ENCODE measurements at places on chromosomes 2 and 18.

DNA sequence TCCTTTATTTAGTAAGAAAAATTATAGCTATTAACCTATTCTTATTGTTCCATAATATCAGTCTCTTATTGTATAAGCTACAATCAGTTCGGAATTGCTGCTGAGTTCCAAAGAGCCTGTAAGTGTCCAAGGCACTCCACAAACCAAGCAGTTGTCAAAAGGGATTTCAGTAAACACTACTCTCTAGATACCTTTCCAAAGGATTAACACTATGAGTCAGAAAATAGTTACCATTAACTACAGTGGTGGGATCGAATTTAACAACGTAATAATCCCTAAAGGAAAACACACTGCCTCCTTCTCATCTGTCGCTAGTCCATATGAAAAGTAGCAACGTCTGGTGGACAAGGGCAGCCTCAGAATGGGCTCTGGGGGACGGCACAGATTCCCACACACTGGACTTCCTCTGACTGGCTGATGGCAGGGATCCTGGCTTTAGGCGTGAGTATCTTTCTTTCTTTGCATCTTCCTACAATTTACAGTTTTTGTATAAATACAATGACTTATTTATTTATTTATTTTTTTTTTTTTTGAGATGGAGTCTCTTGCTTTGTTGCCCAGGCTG, 8.8 kb downstream of the TGFBRAP1 start:
- no peak for DNase-seq

DNA sequence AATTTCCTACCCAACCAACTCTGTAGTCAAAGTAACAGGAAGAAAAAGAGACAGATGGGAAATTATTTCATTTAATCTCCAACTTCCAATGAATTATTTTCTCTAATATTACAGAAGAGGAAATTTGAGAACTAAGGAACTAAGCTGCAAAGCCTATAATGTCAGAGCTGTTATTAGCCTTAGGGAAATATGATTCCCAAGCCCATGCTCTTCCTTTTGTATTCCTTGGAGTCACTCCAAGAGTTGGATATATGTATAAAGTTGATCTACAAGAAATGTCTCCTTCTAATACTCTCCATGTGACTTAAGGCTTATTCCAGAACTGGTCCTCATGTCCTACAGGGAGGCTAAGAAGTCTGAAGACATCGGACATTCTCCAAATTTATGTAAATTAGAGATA, 31.6 kb upstream of the VWC2L start:
- DNase-seq: no peak

GRCh38 chr2:29374823-29375222, 259.6 kb downstream of the CLIP4 start:
- no peak for DNase-seq

DNA sequence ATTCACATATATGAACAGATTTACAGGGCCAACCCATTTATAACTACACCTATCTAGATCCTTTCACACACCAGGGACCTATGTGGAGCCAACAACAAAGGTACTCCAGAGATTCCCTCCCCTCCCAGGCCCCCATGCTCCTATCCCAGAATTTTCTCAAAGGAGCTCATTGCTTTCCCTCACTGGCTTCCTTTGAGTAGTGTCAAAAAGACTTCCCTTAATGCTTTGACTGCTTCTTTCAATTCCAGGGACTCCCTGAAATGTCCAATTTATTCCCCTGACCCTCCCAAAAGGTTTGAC, 46.6 kb downstream of the IKZF2 start:
- DNase-seq: no peak

GRCh38 chr18:26746826-26747475, 118.6 kb downstream of the AQP4 start:
- DNase-seq: no peak

DNA sequence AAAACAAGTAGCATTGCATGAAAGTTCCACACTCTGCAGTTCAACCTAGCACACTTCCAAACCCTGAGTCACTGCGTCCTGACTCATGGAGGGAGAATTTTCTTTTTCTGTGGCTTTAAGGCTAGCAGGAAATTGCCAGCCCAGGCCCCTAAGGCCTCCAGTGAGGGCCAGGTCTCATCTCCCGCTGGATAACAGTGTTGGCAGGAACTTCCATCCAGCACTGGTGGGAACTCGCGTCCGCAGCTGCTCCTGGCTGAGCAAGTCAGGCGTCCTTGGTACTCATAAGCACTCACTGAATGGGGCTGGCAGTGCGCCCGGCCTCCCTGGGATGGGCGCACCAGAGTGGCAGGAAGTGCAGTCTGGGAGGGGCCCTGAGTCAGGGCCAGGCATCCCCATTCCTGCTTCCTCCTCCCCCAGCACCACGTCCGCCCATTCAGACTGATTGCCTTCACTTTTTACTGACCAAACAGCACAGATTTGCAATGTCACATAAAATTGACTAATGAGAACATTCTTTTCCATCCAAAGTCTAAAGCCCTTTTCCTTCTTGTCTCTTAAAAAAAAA, 14.3 kb downstream of the MALL start:
- DNase-seq: peak; percentile 100

DNA sequence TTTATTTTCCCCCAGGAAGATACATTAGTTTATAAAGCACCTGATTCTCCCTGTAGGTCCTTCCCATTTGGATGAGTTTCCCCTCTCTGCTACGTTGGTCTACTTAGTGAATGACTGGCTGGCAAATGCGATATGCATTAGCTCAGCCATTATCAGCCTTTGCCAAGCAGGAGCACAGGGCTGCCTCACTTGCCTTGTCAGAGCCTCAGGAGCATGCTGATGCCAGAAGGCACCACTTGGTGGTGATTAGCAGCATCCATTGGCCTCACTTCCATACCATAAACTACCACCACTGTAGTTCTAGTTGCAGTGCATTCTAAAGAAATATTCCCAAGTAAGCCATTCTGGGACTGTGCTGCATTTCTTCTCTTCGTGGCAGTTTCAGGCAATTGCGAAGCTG, 442.8 kb upstream of the CHST9 start:
- DNase-seq: no peak

DNA sequence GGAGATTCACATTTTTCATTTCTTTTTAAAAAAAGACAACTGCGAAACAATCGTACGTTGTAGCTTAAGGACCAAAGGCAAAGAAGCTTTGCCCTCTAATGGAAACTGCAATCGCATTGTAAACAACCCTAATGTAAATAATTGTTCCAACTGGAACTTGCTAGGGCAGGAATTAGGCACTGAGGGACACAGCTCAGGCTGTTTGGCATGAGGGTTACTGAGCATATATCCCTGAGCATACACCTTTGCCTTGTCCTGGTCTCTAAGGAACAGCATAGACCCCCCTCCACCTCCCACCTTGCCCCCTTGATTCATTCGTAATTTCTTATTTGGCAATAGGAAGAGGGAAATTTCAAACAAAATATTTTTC, 396.4 kb downstream of the LNPK start:
- no peak for DNase-seq

DNA sequence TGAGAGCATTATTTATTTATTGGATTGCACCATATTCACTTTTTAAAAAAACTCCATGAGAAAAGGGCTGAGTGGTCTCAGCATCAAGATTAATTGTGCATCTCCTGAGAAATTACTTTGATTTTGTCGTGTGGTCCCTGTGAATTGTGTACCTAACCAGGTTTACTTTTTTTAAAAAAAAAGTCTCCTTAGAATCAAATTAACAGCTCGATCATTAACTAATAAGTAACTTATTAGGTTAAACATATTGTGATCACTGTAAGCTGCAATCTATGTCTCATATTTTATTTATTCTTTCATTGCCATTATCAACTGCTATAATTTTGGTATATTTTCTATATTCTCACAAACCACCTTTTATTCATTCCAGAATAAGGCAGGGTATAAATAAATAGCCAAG, 318.2 kb downstream of the ADCYAP1 start:
- DNase-seq: no peak

DNA sequence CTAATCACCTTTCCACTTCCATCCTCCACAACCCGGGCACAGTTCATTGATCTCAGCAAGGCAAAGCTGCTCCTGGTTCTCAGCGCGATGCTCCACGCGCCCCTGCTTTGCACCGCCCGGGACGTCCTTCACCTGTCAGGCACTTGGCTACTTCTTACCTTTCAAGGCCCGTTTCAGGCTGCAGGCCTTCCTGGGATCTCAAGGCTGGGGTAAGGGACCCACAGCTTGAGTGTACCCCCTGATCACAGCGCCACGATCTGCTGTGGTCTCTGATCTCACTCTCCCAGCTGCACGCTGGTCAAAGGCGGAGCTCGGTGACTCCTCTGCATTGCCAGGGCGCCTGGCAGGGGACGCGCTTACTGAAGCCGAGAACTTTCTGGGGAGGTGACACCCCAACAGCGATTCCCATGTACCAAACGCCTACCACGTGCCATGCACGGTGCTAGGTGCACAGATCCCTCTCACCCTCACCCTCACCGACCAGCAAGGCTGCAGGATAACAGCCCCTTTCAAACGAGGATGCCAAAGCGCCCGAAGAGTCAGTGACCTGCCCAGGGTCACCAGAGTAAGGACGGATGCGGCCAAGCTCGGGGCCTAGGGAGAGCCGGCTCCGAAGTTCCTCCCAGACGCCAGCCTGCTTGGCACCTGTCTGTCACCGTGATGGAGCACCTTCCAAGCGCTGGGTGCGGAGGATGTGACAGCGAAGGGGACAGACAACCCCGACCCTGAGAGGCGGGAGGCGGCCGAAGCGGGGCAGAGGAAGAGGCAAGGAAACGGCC, 818 bp downstream of the ITGB1BP1 start:
- no peak for DNase-seq

DNA sequence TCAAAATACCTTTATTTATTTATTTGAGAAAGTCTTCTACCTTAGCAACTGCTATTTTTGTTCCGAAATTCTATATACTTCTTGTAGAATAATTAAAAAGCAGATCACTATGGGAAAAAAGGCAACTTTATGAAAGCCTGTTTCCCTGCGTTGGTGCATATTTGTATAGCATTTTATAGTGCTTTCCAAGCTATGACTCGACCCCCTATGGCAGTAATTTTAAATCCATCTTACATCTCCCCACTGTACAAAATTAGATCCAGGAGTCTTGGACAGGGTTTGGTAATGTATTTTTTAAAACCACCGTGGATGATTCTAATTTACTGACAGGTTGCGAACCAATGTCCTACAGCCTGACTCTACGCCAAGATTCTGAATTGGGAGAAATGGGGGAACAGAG, 10.1 kb downstream of the TANK start:
- no peak for DNase-seq

DNA sequence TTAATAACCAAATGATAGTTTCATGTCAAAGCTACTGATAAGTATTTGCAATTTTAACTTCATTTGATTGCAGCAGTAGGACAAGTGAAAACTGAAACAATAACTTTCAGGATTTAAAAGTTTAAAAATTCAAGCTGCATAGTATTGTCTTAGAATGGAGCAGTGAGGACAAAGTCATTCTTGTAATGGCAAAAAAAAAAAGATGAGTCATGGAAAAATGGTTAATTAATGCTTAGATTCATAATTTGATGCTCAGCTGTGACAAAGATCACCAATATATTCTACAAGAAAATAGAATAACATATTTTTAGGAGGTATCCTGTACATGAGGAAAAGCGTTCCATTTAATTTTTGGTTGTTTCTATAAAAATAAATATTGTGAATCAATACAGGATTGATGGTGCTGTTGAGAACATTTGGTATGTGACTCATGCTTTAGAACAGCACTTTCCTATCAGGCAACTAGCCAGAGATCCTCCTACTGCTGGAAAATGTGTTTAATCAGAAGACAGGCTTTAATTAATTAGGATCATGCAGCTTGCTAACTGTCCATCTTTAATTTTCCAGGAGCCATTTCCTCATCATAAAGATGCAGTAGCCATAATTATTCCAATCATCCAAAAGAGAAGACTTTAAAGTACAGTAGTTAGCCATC, 239.0 kb upstream of the MMADHC start:
- DNase-seq: no peak

DNA sequence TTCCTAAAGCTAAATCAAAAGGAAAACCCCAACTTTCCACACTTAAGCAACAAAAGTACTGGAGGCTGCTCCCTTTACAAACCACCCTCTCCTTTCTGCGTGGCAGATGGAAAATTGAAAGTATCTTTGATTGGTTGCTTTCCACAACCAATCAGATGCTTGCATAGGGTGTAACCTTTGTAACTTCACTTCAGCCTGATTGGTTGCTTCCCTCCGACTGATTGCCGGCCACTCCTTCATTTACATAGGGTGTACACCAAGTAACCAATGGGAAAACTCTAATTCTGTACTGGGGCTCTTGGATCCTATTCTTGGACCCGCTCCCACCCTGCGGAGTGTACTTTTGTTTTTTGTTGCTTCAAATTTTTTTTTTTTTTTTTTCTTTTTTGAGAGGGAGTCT, 297.7 kb downstream of the NCKAP5 start:
- DNase-seq: no peak

- no peak for DNase-seq
These were observed 81.4 kb downstream of the TGOLN2 start for GRCh38 chr2:85246348-85246747.

DNA sequence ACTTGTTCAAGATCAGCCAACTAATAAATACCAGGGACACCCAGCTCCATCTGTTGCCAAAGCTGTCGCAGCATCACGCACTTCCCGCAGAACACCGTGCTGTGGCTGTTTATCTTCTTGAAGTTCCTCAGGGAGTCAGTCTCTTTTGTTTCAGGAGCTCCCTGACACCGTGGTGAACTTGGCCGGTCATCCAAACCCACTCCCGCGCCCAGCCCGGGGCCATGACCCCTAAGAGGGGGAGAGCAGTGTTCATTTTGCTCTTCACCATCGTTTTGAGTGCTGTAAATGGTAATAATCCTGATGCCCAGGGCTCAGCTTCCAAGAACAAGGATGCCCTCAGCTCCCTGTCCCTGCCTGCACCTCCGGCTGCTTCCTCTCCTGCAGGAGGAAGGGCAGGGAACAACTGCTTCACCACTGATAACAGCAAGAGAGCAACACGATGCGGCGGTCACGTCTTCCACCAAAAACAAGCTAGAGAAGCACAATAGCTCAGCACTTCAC, 131.4 kb downstream of the SEPTIN10 start:
- peak; percentile 49 for DNase-seq

DNA sequence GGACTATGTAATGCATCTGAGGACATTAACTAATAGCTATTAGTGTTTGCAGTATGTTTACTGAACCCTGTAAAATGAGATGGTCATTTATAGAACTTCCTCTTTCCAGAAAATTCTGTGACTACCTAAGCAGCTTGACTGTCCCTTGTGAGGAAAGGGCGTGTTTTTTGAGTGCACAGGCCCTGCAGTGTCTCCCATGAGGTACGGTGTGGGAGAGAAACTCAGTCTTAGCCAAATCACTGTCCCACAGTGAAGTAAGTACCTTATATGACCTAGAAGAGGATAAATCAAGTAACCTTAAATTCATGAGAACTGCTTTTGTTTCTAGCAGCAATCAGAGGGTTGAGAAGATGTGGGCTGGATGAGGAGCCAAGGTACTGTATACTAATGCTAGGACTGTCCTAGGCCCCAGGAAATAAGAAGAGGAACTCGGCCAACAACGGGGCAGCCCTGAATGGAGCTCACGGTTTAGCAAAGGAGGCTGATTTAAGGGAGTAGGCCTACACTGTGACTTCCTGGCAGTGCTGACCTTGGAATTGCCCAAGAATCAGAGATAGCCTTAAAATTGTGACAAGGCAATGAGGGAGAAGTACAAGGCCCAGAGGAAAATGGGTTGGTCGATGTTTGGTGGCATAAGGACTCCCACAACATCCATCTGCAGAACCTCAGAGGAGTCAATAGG, 103.5 kb upstream of the CTAGE1 start:
- DNase-seq: no peak

- no peak for DNase-seq
These were observed 135.9 kb downstream of the ACKR3 start for GRCh38 chr2:236705295-236706105.

GRCh38 chr2:151922845-151923666, 94.8 kb upstream of the ARL5A start:
- DNase-seq: peak; percentile 40

GRCh38 chr2:223169830-223170605, 118.0 kb downstream of the KCNE4 start:
- DNase-seq: no peak
